ENCODE measurements at places on chromosomes 16 and 17.
A peak's percentile ranks its signal among the peaks of the same experiment; 100 is the strongest.

DNA sequence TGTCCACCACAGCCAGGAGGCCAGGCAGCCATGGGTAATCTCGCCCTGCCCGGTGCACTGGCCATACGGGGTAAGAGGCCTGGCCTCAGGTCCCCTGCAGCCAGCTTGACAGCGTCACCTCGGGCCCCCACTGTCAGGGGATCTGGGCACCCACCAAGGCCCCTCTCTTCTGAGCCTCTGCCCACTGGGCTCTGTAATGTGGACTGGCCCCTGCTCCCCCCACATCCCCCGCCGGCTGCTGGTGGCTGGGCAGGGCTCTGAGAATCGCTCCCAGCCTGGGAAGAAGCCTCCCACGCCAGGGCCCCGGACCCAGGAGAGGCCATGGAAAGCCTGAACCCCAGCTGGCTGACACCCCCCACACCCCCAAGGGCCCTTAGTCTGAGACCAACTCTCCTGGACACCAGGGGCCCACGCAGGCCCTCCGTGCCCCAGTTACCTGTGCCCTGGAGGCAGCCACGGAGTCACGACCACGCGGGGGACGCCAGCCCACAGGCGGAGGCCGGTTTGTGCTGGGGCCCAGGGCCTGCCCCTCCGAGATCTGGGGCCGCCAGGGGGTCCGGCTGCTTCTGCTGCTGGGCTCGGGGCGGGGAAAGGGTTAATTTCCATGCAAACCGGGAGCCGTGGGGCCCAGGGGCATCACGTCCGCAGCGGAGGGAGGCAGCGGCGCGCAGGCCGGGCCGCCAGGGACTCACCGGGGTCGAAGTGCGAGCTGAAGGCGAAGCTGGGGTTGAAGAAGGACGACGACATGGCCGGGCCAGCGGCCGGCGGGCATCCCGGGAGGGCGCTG is at the start of gene PVALEF:
PVALEF (plus strand) TSS at position 262 of the 787 bp plus-strand sequence. CDS start 15,720 bp downstream, outside the sequence.
- DNase-seq = no peak

DNA sequence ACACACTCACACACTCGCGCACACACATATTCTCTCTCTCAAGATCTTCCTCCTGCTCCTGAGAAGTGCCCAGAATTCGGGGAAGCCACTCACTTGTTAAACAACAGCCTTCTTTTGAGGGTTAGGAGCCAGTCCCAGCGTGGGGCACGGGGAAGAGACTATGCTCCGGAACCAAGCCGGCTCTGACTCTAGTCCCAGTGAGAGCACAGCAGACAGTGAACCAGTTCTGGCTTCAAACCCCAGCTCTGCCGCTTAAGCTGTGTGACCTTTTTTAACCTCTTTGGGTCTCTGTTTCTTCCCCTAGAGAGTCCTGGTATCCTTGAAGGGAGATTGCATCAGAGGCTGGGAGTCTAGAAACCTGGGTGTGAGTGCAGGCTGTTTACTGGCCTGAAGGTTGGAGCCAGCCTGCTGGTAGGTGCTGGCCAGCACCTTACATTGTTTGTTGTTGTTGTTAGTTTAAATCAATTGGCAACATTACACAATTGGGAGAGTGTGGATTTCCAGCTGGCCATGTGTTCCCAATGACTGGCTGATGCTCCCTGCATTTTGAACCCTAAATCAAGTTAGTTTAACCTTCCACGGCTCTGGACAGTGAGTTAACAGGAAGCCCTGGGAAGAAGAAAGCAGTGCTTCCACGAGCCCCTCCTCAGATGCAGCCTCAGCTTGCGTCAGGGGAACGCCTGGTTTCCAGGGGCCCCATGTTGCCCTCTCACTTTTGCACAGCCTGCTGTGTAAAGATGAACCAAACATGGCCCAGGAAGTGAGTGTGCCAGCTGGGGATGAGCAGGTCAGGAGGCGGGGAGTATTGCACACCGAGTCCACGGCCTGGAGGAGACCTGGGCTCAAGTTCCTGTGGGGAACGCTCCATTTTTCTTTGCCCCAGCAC is 71.5 kb downstream of the GAS7 start:
- no peak for DNase-seq

GRCh38 chr16:23836078-23836403 is 258 bp downstream of the PRKCB start:
- no peak for DNase-seq

- no peak for DNase-seq
Observed at GRCh38 chr17:33127706-33128105, 136.1 kb downstream of the SPACA3 start.

DNA sequence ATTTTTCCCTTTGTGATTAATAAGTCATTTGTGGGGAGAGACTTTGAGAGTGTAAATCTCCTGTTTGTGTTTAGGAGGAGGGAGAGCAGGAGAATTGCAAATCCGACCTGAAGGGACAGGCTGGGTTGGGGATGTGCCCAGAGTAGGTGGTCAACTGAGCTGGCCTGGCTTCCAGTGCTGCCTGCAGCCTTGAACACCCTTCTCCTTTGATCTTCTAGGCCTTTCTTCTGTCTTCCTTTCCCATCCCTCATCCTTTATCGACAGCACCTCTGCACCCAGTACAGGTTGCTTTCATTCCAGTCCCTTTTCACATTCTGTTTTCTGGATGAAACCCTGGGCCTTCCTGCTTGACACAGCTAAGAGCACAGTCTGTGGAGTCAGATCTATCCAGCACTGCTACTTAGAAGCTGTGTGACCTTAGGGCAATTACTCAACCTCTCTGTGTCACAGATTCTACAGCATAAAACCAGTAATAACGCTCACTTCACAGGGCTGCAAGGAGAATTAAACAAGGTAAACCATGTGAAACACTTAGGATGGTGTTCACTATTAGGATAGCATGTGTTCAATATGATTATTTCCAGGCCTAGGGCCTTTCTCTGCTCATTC is 1.0 kb upstream of the CSNK2A2 start:
- DNase-seq = no peak

DNA sequence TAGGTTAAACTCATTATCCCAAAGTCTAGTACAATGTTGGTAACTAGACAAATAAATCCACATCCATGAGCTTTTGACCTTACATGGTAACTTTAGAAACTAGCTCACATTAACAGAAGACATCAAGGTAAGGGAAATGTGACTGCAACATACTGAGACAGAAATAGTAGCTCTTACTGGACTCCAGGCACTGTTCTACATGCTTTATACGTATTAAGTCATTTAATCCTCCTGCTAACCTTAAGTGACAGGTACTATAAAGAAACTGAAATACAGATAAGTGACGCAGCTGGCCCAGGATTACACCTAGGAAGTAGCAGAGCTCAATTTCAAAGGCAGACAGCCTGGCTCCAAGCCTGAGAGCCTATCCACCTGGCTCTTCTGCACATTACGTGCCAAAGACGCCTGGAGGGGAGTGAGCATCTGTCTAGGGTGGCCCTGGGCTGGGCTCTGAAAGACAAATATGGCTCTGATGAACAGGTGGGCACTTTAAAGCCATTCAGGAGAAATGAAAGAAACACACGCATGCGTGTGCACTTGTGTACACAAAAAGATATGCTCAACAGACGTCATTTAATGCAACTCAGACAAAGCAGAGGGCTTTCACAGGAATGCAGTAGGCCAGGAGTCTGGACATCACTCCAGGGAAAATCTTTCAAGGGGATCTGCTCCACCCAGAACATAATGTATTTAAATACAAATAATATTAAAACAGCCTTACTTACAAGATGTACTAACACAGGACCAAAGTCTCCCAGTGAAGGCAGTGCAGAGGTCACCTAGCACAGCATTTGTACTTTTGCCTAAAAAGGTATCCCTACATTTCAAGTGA is 4.4 kb downstream of the ZC3H7A start:
- no peak for DNase-seq

- DNase-seq = no peak
Observed at GRCh38 chr17:4411201-4411600, 22.5 kb upstream of the SPNS3 start.

GRCh38 chr17:5330981-5331380 is 48.9 kb downstream of the RABEP1 start:
- no peak for DNase-seq

DNA sequence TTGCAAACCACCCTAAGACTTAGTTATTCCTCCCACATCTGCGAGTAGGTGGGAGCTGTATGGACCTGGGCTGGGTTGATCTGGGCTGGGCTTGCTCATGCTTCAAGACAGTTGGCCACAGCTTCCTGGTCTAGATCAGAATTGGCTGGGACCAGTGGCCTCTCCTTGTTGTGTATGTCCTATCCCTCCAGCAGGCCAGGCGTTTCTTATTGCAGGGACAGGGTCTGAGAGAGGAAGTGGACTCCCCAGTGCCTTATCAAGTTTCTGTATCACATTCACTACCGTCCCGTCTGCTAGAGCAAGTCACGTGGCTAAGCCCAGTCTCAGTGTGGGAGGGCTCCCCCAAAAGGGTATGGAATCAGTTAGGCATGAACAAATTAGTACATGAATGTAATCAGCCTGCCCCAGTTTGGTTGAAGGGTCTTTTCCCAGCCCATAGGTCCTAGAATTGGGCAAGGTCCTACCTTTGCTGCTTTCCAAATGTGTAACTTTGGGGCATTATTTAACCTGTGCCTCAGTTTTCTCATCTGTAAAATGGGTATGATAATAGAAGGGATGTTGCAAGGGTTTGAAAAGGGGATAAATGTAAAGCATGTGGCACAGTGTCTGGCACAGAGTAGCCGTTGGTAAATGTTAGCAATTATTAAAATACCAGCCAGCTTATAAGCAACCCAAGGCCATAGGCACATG is 36.0 kb downstream of the NKD1 start:
- no peak for DNase-seq

GRCh38 chr16:83095941-83096692 is 469.3 kb downstream of the CDH13 start:
- no peak for DNase-seq

DNA sequence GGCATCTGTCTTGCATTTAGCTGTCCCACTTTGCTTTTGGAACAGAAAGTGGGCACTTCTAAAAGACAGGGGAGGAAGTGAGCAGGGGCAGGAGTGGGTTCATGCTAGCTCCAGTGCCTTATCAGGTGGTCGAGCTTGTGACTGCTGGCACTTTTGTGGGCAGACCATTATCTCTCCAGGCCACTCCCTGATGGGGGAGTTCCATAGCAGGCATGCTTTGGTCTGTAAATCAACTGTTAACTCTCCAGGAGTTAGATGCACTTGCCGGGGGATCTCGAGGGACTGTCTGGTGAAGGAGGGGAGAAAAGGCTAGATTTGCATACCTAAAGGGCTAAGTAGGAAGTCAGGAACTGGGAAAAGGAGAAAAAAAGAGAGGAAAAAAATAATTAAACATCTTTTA is 9.3 kb upstream of the CARD14 start:
- no peak for DNase-seq

DNA sequence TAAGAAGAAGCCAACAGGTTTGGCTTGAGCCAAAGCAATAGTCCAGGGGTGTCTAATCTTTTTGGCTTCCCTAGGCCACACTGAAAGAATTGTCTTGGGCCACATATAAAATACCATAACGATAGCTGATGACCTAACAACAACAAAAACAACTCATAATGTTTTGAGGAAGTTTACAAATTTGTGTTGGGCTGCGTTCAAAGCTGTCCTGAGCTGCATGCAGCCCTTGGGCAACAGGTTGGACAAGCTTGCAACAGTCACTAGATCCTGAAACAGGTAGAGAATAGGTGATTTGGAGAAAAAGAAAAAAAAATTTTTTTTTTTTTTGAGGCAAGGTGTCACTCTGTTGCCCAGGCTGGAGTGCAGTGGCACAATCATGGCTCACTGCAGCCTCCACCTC is 4.5 kb downstream of the CRYBA1 start:
- DNase-seq = no peak

DNA sequence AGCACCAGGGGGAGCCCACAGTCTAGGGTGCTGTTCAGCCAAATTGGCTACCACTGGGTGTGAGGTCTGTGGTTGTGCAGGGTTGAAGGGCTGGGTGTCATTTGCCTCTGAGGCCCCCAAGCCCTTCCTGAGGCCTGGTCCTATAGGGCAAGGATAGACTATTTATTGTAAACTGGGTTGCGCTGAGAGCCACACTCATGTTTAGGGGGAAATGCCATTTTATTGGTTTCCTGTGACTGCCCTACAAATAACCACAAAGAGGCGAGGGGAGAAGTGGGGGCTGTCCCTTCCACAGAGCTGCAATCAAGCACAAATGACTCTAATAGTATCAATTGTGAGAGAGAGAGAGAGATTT is 3.6 kb upstream of the ZCCHC14 start:
- peak; percentile 25 for DNase-seq

DNA sequence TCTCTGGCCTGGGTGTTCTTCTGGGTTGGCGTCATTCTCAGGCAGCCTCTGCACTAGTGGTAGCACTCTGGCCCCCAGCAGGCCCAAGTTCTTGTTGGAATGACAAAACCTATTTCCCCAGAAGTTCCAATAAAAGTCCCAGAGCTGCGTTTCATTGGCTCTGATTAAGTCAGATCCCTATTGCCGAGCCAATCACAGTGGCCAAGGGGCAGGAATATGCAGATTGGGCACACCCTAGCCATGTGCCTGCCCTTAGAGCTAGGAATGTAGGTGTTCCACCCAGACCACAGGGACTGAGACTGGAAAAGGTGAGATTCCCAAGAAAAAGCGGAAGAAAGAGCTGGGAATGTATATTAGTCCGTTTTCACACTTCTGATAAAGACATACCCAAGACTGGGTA is 44.9 kb upstream of the POLR3E start:
- no peak for DNase-seq

DNA sequence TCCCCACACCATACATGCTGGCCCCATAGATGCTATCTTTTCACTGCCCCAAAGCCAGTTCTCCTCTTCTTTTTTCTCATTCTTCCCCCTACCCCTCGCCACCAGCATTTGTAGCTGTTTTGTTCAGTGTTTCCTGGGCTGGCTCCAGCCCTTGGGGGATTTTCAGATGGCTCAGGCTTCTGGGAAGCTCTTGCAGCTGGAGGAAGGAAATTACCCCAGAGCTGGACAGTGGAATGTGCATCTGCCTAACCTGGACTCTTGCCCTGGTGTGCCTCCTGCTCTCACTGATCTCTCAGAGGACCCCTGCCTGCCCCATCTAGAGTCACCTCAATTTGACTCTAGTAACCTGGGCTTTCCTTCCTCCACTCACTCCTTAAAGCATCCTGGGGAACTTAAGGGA is 82.8 kb downstream of the MYH13 start:
- DNase-seq = no peak

GRCh38 chr17:12706070-12706469 is 40.4 kb downstream of the MYOCD start:
- no peak for DNase-seq

DNA sequence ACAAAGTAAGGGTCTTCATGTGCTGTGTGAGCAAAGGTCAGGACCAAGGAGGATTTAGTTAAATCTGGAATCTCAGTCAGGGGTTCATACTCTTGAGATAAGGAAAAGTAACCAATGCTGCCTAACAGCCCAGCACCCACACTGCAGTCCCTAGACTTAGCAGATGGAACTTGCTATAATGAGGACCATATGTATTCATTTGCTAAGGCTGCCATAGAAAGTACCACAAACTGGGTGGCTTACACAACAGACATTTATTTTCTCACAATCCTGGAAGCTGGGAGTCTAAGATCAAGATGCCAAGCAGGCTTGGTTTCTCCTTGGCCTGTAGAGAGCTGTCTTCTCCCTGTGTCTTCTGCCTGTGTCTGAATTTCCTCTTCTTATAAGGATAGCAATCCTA is 20.8 kb downstream of the ZP2 start:
- no peak for DNase-seq

- DNase-seq = no peak
Observed at GRCh38 chr16:27337024-27337423, 23.2 kb downstream of the IL4R start.

GRCh38 chr17:63838631-63839171 is 3.8 kb downstream of the SMARCD2 start:
- DNase-seq = no peak
